ENCODE measurements at places on chromosomes 7 and 10.

- no peak for DNase-seq
Measured at GRCh38 chr7:155864991-155865690, 52.9 kb upstream of the SHH start.

DNA sequence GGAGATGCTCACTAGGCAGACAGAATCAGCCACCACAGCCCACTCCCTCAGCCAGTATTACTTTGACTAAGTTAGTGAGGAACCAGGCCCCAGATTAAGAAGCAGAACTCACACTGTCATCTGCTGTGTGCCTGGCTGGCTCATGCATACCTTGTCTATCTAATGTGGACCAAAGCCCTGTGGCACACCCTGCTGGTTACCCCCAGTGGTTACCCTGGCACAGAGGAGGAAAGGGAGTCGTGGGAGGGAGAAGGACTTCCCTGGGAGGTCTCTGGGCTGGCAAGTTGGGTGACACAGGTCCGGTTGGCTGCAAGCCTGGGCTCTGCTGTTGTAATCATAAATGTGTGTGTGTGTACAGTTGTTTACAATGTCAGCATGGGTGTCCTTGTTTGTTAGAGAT, 7.5 kb upstream of the SH2D4B start:
- DNase-seq, result no peak

- DNase-seq, result peak; percentile 71
Measured at GRCh38 chr10:79112881-79113431, 44.2 kb downstream of the ZMIZ1 start.

DNA sequence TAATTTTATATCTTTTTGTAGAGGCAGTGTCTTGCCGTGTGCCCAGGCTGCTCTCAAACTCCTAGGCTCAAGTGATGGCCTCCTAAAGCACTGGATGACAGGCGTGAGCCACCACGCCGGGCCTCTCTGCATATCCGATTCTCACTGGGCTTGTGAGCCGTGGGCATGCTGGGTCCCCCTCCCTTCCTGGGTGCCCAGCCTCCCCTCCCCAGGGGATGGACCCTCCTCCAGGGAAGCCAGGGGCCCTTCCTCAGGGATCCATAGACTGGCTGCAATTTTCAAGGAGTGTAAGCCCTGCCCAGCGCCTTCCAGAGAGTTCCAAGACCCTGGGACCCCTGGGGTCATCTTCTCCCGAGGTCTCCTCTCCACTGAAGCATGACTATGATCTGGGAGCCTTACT, 23.7 kb upstream of the ELFN1 start:
- DNase-seq, result no peak

GRCh38 chr7:14045651-14046050, 56.2 kb upstream of the ETV1 start:
- no peak for DNase-seq

GRCh38 chr10:73798927-73799560, 12.4 kb downstream of the NDST2 start:
- DNase-seq, result no peak

DNA sequence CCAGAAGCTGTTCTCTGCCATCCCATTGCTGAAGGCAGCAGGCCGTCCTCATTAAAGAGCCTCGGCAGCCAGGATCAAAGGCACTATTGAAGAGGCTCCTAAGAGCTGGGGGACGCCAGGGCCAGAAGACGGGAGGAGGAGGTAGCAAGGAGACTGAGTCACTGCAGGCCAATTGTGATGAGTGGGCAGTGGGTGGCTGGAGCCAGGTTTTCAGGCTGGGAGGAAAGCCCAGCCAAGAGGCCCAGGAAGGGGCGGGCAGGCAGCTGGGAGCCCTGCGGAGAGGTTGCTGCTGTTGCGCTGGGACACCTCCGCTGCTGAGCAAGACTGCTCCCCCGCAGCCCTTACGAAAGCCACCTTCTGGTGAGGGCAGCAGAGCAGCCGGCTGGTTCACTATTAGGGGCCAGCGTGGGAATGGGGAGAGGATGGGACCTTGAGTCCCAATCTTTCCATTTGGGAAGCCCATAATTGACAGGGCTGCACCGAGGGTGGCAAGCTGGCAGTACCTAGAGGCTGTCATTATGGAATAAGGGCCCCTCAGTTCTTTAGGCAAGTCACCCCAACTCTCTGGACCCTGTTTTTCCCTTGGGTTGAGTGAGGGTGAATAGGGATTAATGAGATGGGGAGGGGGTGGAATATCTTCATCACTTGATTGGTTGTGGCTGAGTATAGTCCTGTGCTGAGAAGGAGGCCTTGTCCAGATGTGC, 48.4 kb downstream of the UNC5B start:
- DNase-seq, result peak; percentile 92

GRCh38 chr7:20539201-20539600, 76.3 kb upstream of the ABCB5 start:
- DNase-seq, result no peak

DNA sequence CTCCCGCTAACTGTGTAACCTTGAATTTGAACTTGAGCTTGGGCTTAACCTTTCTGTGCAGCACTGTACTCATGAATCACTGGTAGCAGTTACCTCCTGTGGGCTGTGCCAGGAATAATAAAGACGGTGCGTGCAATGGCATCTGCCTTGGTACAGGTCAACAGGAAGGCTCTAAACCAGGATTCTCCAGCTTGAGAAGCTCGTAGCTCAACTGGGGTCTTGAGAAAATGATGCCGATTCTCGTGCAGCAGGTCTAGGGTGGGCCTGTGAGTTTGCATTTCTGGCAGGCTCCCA, 112.5 kb upstream of the ANLN start:
- DNase-seq, result no peak

- no peak for DNase-seq
Measured at GRCh38 chr10:129165076-129165720, 301.8 kb upstream of the MGMT start.

Data from adipocyte (in vitro differentiated cells).